ENCODE measurements at places on chromosomes 11 and 22.

- no peak for DNase-seq
Observed at GRCh38 chr11:110121204-110121603, 28.0 kb downstream of the ZC3H12C start.

- no peak for DNase-seq
Observed at GRCh38 chr22:45878051-45878781, 98.7 kb downstream of the WNT7B start.

DNA sequence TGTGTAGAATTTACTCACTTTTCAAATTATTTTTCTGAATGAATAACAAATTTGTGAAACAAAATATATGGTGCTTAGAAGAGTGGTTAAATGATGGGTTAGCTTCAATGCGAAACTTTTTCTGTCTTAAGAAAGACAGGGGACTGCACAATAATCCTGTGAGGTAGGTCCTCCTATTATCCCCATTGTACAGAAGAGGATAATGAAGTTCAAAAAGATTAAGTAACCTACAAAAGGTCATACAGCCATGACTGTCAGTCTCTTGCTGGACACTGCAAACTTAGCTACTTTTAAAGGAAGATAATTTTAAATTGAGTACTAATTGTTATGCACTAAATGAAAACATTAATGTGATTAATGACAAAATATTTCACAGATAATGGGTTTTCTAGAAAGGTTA, 5.0 kb downstream of the OOSP3 start:
- DNase-seq: no peak

GRCh38 chr22:24423519-24424000, 3.8 kb upstream of the ADORA2A start:
- DNase-seq: peak; percentile 92

DNA sequence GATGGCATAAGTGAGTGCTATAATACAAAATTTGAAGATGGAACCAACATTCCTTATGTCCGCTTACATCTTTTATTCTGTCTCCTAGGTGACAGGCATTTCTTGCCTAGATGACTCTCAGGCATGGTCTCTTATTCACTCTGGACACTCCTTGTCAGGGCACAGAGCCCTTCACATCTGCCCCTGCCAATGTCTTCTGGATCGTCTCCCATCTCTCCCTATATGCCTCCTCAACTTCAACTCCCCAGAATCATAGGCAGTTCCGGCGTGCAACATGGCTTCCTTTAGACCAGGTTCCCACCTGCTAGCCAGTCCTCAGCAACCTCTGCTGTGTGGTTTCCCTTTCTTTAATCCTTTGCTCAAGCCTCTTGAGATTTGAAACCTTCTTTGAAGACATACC, 300.9 kb downstream of the TENM4 start:
- DNase-seq: no peak

DNA sequence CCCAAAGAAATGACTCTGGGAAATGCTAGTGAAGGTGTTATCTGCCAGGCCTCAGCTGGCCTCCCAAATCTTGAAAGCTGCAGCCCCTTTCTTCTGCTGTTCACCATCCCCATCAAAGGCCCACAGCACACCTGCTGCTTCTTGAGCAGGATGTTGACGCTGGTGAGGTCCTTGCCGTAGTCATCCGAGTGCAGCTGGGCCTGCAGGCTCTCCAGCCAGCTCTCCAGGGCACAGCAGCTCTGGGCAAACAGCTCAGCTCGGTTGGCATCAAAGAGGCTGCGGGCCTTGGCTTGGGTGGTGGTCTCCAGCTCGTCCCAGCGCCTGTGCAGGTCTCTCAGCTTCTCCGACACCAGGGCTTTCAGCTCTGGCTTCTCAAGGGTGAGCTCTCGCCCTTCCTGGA, 18.5 kb upstream of the RBM4B start:
- DNase-seq: no peak

DNA sequence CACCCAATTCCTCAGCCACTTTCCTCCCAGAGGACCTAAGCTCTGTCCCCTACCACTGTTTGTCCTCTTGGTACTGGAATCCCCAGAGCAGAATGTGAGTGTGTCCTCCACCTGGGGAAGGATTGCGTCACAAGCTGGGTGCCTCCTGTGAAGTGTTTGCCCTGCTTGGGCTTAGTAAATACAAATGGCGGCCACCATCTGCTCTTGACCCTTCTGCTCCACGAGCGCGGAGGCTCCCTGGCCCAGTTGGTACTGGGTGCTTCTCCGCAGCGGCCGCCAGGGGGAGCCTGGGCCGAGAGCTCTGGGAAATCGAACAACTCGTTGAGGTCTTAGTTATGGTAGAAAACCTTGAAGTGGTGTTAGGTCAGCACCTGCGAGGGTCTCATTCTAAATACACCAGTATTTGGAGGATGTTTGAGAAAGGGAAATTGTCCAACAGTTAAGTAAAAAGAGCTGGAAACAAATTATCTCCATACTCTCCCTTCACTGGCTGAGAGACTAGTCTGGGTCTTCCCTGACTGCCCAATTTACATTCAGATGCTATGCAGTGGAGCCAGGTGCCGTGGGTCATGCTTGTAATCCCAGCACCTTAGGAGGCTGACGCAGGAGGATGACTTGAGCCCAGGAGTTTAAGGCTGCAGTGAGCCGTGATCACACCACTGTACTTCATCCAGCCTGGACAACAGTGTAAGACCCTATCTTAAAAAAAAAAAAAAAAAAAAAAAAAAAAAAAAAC, 74.6 kb upstream of the TEAD1 start:
- DNase-seq: peak; percentile 65

DNA sequence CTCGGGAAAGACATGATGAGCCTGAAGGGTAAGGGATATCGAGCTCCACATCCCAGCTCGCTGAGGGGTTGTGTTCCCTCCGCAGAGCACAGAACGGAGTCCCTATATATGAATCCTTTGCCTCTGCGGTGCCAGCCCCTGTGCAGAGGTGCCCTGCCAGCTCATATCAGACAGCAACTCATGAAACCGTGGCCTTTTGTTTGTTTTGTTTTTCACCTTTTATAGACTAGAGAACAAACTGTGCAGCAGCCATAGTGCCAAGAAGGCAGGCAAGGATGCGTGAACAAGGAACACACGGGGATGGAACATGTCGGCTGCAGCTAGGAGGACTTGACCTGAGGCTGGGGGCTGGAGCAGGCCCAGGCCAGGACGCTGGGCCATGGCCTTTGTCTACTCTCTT, 109.8 kb downstream of the PKNOX2 start:
- DNase-seq: no peak

GRCh38 chr11:113072237-113072858, 111.1 kb downstream of the NCAM1 start:
- no peak for DNase-seq

DNA sequence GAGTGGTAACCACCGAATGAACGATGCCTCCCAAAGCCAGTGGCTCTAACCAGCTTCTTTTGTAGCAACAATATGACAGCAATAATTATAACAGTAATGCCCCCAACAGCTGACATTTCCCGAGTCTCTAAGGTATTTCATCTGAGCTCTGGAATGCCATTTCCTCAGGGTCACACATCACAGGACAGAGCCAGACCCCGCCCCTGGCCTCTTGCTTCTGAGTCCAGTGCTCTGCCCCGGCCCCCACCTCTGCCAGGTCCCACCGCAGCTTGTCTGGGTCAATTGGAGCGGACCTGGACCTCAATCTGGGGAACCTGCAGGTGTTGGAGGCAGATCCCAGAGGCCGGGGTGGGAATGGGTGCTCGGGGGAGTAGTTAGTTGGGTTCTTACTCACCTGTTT, 63.8 kb downstream of the IGLL1 start:
- DNase-seq: no peak

GRCh38 chr11:68373815-68374501, 61.6 kb downstream of the LRP5 start:
- DNase-seq: peak; percentile 25

GRCh38 chr11:3767536-3767935, 29.8 kb downstream of the NUP98 start:
- peak; percentile 24 for DNase-seq

DNA sequence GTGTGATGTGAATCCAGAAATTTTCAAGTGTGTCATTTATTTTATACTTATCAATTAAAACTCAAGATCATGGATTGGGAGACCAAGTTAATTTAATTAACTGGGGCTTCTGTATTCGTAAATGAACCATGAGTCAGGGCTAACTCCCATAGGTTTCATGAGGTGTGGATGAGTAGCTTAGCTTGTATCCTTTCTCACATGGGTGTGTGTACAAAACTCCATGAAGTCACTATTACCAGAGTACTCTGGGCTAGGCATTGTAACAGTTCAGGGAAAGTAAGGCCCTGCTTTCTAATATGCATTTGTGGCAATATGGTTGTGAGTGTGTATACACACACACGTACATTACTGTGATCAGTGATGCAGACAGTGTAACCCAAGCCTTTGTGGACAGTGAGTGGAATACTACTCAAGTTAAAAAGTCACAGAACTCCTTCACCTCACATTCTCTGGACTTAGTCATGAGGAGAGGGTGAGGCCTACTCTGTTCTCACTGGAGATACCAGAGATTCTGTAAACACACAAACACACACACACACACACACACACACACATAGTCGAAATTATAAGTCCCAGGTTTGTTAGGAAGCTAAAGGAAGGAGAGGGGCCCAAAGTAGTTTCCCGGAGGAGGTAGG, 3.5 kb downstream of the CNTF start:
- no peak for DNase-seq

DNA sequence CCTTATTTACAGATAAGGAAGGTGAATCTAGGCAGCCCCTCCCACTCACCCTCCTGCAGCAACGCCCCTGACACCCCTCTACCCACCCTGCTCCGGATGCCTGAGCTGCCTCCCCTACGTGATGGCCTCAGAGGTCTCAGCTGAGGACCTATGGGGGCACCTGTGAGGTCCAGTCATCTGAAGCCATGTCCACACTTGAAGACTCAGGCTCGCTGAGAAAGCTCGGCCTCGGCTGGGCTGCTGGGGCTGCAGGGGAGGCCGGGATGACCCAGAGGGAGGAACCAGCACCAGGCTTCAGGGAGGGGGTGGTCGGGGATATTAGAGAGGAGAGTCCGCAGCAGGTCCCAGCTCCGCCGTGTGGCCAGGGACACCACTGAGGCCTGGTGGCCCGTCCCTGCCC, 92.8 kb downstream of the BRD1 start:
- no peak for DNase-seq

DNA sequence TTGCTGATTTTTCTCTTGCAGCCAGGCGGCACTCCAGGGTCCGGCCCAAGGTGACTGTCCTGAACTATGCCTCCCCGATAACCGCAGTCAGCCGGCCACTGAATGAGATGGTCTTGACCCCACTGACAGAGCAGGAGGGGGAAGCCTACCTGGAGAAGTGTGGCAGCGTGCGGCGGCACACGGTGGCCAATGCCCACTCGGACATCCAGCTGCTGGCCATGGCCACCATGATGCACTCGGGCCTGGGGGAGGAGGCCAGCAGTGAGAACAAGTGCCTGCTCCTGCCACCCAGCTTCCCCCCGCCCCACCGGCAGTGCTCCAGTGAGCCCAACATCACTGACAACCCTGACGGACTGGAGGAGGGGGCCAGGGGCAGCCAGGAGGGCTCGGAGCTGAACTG, 47.8 kb downstream of the TRAF6 start:
- no peak for DNase-seq

DNA sequence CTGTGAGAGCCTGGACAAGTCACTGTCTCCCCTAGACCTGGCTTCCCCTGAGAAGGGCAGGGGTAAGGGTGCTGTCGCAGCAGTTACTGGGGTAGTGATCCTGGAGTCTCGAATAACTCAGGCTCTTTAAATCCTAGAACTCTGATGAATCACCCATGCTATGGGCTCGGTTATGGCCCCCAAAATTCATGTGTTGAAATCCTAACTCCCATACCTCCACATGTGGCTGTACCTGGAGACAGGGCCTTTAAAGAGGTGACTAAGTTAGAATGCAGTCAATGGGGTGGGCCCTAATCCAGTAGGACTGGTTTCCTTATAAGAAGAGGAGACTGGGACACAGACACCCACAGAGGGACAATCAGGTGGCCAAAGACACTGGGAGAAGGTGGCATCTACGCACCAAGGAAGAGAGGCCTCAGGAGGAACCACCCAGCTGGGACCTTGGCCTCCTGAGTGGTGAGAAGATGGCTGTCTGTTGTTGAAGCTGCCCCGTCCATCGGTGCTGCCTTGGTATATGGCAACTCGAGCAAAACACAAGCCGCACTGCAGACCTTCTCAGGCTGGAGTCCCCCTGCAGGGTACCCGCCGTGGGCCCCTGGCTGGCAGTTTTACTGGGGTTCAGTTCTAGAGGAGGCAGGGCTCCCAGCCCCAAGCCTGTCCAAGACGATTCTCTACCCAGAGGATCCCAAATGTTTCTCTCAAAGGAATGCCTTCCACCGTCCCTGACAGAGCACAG, 48.8 kb upstream of the SHISAL1 start:
- no peak for DNase-seq

DNA sequence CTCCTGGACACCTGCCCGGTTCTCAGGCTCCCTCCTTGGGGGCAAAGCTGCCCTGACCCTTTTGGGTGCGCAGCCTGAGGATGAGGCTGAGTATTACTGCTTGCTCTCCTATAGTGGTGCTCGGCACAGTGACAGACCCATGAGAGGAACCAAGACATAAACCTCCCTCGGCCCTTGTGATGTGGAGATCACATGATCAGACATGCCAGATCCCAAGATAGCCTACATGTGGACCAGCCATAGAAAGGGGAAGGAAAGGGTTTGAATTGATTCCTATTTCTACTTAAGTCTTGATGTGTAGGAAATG, 125.3 kb downstream of the VPREB1 start:
- peak; percentile 53 for DNase-seq

- DNase-seq: no peak
Observed at GRCh38 chr11:12169822-12170221, 59.4 kb downstream of the MICAL2 start.

- no peak for DNase-seq
Observed at GRCh38 chr11:91688672-91689071, 535.9 kb upstream of the FAT3 start.

DNA sequence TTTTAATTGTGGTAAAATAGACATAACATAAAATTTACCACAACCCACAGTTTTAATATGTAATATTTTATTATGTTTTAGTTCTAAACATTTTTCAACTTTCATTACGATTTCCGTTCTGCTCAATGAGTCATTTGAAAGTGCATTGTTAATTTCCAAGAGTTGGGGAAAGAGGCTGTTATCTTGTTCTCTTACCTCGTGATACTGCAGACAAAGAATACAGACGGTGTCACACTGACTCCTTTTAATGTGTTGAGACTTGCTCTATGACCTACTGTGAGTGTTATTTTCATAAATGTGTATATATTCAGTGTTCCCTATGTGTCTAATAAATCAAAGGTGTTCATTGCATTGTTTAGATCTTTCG, 10.8 kb upstream of the RAC2 start:
- DNase-seq: no peak

- no peak for DNase-seq
Observed at GRCh38 chr11:120259988-120260565, 20.1 kb downstream of the POU2F3 start.
